Neural progenitor cell (in vitro differentiated cells): ENCODE measurements at places on chromosomes 4 and X.

GRCh38 chr4:1623400-1623799 is 60.7 kb downstream of the FAM53A start:
- no peak for DNase-seq

DNA sequence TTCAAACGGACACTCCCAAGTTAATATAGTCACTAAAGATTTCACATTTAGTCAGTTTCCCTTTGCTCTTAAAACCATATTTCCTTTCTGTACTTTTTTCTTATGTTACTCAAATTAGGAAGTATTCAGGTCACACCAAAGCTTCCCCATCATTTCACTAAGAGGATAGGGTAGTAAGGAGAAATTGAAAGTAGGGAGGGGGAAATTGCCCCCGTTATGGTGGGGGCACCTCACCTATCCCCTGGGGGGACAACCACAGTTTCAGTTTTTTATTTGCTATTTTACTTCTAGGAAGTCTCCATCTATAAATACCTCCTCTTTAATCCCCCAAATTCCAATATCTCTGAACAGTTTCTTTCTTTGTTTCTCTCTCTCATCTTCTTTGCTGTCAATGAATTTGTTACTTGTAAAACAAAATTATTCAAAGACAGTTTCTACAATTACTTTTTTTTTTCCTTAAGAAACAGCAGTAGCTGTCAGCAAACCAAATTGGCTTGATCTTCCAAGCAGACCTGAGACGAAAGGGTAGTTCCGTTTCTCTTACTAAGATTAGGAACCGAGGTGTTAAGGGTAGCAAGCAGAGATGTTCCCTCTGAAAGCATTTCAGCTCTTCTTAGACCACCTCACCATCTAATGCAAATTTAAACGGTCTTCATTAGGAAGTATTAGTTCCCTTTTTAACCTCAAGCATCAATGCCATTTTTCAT is 160.2 kb upstream of the KLF3 start:
- DNase-seq, result no peak

GRCh38 chr4:33493231-33493630 is 2751.1 kb downstream of the ARAP2 start:
- DNase-seq, result no peak

DNA sequence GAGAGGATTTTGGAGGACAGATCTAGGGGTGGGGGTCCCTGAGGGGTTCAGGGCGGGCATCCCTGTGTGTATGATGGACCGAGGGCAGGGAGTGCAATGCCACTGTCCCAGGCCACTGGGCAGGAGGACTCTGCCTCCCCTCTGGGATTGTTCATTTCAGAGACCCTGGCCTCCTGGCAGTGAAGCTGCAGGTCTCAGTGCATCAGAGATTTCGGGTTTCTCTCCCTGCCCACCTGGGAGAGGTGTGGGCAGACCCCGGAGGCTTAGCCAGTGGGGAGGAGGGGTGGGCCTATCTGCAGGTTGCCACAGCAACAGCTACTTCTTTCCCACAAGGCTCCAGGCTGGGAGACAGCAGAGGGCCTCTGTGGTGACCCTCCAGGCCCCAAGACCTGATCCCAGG is 80.1 kb upstream of the LRPAP1 start:
- no peak for DNase-seq

DNA sequence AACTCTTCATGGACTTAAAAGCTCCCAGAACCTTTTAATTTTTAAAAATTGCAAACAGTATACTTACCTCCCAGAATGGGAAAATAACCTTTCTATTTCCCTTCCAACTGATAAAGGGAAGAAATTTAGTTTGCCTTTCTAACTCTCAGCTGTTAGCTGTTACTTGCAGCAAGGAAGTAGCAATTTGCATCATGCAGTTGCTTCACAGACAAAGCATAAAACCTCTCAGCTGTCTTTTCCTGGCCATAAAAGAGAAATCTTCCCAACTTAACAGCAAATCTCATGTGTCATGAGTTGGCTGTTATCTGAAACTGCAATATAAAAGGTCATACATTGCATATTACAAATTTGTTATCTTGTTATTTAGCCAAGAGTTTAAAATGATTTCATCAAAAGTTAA is 18.4 kb downstream of the C4orf17 start:
- DNase-seq, result no peak

DNA sequence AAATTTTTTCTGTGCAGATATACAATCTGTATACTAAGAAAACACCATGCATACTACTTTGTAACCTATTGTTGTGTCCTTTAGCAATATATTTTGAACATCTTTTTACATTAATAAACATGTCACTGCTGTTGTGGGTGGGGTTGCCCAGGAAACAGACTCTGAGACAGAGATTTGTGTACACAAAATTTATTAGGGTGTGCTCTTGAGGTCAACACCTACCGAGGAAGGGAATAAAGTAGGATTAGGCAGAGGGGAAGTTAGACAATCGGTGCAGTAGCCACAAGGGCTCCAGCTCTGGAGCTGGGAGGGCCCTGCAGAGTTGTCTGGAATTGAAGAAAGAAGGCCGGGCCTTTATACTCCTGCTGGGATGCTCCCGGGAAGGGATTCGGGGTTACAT is 56.4 kb downstream of the CXorf58 start:
- DNase-seq, result peak; percentile 48

DNA sequence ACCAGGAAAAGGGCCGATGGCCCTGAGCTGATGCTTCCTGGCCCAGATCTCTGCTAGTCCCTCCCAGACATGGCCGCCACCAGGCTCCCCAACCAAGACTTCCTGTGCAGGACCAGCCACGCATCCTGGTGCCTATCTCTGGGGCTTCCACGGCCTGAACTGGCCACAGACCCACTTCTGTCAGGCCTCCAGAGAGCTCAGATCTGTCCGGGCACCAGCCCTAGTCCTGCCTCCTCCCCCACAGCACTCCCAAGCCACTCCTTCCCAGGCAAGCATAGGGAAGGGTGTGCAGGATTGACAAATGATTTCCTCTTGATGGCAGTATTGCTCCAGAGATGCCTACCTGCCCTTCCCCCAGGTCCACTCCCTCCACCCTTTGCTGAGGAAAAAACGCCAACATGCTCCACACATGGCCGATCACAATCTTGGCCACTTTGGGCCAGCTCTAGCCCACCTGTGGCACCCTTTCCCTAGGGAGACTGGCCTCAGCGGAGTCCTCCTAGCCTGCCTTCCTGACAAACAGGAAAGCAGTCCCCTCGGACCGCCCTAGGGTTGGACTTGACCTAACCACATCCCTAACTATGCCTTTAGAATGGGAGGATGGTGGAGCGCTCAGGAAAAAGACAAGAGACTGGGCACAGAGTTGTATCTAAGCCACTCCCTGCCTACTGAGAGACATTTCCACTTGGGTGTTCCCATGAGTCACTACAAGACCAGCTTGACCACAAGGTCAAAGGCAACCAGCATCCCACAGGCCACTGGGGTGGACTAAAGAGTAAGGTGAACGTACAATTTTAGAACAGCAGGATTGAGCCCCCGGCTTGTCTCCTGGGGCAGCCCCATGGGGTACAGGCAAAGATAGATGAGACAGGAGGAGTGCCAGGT is 277.5 kb upstream of the AGTR2 start:
- peak; percentile 62 for DNase-seq

DNA sequence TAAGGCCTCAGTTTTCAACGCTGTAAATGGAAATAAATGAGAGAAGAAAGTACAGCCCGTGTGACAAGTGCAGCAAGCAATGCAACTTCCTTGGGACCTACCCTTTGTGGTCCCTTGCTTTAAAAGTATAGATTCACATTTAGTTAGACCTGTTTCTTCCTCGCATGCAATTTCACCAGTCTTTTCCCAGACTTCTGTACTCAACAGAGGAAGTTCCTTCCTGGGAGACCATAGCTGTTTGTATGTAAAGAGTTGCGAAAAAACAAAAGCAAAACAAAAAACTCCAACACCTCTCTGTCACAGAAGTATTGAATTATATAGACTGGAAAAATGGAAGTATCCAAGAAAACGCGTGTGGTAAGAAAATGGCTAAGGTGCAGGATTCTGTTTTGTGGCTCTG is 1.1 kb upstream of the IRF2 start:
- DNase-seq, result no peak

GRCh38 chr4:39635023-39635422 is 3.6 kb downstream of the SMIM14 start:
- no peak for DNase-seq

DNA sequence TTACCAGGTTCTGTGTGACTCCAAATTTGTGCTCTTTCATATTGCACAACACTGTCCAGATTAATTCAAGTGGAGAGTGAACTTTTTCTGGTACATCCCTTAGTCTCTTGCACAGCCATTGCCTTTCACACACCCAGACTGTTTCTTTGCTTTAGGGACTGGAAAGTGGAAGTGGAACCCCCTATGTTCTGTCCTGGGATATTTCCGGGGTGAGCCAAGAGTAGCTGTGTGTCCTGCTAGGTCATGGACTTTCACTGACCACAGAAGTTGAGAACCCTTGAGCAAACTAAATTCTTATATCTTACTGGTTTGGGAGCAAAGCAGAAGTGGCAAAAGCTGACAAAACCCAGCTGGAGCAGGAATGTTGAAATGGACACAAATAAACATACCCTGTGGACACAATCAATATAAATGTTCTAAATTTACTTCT is 10.3 kb upstream of the VSIG4 start:
- DNase-seq, result no peak

DNA sequence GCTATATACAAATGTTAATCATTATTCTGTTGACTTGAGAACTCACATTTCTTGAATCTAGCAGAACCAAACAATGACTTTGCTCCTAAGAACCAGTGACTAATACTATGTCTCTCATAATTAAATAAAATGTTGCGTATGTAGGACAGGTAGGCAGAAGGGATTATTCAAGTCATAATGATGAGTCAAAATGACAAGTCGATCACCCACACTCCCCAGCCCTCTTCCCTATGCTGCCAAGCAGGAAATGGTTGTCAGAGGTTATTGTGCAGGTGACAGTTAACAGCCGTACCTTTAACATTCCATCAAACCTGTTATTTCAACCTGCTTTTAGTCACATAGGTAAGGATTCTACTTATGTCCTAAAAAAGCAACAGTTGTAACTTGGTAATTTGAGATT is 22.0 kb upstream of the STK26 start:
- DNase-seq, result no peak

DNA sequence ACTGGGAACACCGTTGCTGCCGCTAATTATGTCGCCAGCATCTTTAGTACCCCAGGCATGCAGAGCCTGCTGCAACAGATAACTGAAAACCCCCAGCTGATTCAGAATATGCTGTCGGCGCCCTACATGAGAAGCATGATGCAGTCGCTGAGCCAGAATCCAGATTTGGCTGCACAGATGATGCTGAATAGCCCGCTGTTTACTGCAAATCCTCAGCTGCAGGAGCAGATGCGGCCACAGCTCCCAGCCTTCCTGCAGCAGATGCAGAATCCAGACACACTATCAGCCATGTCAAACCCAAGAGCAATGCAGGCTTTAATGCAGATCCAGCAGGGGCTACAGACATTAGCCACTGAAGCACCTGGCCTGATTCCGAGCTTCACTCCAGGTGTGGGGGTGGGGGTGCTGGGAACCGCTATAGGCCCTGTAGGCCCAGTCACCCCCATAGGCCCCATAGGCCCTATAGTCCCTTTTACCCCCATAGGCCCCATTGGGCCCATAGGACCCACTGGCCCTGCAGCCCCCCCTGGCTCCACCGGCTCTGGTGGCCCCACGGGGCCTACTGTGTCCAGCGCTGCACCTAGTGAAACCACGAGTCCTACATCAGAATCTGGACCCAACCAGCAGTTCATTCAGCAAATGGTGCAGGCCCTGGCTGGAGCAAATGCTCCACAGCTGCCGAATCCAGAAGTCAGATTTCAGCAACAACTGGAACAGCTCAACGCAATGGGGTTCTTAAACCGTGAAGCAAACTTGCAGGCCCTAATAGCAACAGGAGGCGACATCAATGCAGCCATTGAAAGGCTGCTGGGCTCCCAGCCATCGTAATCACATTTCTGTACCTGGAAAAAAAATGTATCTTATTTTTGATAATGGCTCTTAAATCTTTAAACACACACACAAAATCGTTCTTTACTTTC is 1.8 kb downstream of the UBQLN2 start:
- DNase-seq, result peak; percentile 9

- DNase-seq, result no peak
Observed at GRCh38 chr4:115865736-115866135, 752.3 kb upstream of the NDST4 start.

GRCh38 chrX:38768079-38768478 is 33.2 kb upstream of the MID1IP1 start:
- DNase-seq, result no peak

- no peak for DNase-seq
Observed at GRCh38 chrX:80432863-80433262, 12.6 kb downstream of the TENT5D start.

- DNase-seq, result no peak
Observed at GRCh38 chr4:125992891-125993290, 678.1 kb downstream of the FAT4 start.

DNA sequence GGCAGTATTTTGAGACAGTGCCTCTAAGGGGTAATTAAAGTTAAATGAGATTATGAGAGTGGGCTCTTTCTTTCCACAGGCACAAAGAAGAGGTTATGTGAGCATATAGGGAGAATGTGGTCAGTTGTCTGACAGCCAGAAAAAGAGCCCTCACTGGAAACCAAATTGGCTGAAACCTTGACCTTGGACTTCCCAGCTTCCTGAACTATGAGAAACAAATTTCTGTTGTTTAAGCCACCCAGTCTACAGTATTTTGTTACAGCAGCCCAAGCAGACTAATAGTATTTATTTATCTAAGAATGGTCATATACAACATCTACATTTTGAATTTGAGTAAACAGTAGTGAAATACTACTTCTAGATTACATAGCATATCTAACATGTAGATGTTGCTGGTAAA is 473.8 kb downstream of the IL15 start:
- DNase-seq, result no peak

DNA sequence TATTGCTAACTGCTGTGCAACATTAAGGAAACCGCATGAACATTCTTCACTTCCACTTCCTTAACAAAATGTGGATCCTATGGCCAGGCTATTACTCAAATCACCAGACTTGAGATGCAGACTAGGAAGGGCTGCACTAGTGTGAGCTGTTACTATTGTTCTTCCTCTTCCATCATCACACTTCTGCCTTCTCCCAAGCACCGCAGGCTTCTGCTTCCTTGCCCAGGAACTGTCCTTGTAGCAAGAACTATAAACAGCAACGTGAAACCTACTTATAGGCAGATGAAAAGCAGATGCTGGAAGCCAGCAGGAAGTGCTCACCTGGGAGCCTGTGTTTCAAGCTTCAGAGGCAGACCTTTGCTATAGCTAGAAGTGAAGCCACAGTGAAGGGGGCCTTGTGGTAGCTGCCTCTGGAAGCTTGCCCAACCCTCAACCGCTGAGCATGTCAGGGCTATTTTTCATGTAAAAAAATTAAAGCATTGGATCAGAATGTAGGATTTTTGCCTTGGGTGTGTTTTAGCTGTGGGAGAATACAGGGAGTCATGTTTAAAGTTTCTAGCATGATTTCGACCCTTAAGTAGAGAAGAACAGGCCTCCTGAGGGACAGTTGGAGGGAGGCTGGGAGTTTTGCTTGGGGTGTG is 43.9 kb downstream of the CLNK start:
- DNase-seq, result no peak

DNA sequence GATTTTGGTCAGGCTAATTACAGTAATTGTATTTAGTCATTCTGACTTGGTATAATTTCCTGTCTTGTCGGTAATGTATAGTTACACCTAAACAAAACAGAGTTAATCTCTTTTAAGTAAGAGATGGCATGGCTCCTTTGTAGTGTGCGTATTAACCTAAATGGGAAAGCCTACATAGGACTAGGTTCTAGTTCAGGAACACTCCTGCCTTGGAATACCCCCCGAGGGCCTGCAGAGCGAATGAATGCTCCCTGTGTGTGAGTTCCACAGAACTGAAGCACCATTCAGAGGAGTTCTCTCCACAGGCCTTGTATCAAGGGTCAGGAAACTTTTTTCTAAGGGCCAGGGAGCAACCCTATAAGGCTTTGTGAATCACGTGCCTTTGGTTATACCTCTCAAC is 44.9 kb upstream of the STIM2 start:
- peak; percentile 18 for DNase-seq
